ENCODE measurements at places on chromosomes 3 and 15.

GRCh38 chr3:64238971-64239667 lies 13.9 kb upstream of the PRICKLE2 start:
- no peak for DNase-seq

- DNase-seq: no peak
Measured at GRCh38 chr3:68743521-68743920, 188.8 kb downstream of the TAFA4 start.

GRCh38 chr15:80906159-80906766 lies 83.4 kb downstream of the MESD start:
- no peak for DNase-seq

DNA sequence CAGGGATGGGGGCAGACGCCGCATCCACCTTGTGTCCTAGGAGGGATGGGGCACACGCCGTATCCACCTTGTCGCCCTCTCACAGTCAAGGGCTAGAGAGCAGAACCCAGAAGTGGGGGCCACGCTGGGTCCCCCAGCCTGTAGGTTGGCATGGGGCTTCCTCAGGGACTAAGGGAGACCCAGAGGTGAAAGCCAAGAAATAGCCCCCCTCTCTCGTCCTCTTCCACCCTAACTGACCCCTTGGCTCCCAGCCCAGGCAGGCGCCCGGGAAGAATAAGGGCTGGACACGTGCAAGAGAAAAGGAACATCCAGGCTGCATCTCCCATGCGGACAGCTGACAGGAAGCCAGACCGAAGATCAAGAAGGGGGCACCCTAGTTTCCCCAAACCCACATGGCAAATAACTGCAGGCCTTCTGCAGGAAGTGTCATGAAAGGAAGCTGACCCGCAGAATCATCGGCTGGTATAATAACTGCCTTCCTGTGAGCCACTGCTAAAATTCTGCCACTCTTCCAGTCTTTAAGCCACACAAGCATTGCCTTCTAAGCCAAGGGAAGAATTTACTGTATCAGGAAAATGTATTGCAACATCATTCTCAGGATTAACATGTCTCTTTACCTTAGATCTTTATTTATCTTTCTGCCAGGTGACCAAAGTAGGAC lies 38.5 kb upstream of the TFRC start:
- DNase-seq: no peak

DNA sequence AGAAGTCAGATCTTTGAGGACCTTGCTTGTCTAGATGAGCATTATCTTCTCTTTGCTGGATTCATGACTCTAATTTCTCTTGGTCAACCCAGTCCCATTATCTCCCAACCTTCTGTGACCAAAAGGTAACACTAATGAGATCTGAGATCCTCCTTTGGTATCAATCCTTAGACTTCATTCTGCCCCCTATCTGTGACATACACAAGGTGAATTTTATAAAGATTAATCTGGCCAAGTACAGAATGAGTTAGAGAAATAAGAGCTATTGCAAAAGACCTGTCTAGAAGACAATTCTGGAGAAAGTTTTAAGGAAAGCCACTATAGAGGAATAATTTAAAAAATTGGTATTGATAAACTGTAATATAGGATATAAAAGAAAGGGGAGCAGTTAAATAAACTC lies 113.8 kb upstream of the KCNMB2 start:
- DNase-seq: no peak

DNA sequence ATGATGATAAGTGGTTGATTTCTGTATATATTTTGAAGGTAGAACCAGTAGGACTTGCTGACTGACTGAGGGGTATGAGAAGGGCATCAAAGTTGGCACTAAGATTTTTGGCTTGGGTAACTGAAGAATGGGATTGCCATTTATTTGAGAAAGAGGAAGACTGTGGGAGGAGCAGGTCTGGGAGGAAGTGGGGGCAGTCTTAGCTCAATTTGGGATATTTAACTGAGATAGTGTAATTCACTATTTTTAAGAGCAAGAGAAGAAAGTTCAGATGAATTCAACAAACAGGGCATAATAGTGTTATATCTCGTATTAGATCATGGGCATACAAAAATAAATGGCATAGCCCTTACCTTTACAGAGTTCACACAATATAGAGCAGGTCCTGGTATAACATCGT lies 1.7 kb downstream of the BUB1B start:
- DNase-seq: no peak

DNA sequence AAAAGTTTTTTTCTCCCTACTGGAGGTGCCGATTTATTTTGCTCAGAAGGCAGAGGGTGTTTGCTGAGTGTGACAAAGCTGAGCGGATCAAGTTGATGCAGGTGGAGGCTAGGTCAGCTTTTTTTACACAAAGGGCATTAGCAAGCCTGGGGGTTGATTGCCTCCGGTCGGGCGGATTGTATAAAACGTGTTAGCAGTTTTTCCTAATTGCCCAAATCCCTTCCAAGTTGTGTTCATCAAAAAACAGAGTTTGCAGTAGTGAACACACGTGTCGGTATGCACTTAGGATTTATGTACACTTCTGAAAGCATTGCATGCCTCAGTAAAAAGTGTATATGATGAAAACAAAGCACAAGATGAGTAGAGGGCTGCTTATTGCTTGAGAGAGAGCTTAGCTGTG lies 2.6 kb downstream of the GPR160 start:
- no peak for DNase-seq

- no peak for DNase-seq
Measured at GRCh38 chr3:37301980-37302708, 127.8 kb upstream of the LRRFIP2 start.

DNA sequence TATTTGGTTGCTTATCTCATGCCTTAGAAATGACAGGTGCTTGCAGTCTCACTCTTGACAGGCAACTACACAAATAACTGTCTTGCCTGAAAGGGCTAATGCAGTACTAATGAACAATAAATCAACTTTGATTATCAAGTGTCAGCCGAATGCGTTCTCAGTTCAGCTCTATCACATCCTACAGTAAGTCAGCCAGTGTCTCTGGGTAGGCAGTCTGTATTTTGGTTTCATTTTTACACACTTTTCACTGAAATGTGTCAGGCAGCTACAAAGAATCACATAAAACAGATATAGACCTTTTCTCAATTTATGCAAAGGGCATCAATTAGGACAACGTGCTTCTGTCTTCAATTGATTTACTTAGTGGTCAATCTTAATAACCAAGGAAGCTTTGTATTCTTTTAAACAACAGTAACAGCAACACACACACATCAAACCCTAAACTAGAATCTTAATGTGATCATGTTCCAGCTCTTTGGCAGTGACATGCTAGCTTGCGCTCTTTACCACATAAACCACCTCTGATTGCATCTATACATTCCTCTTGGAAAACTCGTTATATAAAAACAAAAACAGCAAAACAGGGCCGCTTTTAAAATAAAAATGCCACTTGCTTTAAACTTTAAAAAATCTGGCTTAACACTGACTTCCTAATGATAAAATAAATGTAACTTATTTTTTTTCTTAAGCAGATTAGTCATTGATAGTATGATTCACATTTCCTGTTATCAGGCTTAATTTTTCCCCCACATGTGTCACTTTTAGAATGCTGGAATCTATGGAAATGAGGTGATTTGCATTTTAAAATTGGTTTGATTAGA lies 520.4 kb downstream of the FOXP1 start:
- DNase-seq: no peak

All from stimulated activated CD8-positive, alpha-beta memory T cell treated with anti-CD3 and anti-CD28 coated beads, Interleukin-15, amount 100 ng/mL, for 48 hours (primary cell).